ENCODE measurements at places on chromosomes 16 and 17. TPM values are rescaled to one million over a fixed set of nuclear protein-coding genes. Genes with fewer than 3 reads are reported as not detected.

The ZACN gene
- total RNA-seq: 0.07 TPM

The CTRL gene
- 1.5 TPM for total RNA-seq

The KLHL10 gene
- 0.08 TPM for total RNA-seq

The WFIKKN2 gene
- 0.03 TPM for total RNA-seq

The SLC16A5 gene
- total RNA-seq: 30.9 TPM

The GPR179 gene
- 0.05 TPM for total RNA-seq

The NPIPB2 gene
- total RNA-seq: 3.2 TPM

The BOLA2B gene
- total RNA-seq: 218 TPM

The LRRC37B gene
- 11.8 TPM for total RNA-seq

The MYCBPAP gene
- 0.57 TPM for total RNA-seq

The TP53TG3F gene
- 0.16 TPM for total RNA-seq

The ADAD2 gene
- total RNA-seq: not detected

The CA5A gene
- not detected for total RNA-seq

Data from A549 treated with RU486 at 1 μM for 4 hours (cell line).